ENCODE measurements at places on chromosomes 1 and 21. TPM values are rescaled to one million over a fixed set of nuclear protein-coding genes. Genes with fewer than 3 reads are reported as not detected.

MTARC2 gene
- total RNA-seq = 6.1 TPM

C1orf53 gene
- total RNA-seq = 2.2 TPM

MORN1 gene
- total RNA-seq = 10.3 TPM

PRKCZ gene
- total RNA-seq = 1.5 TPM

PARS2 gene
- 3.6 TPM for total RNA-seq
